ENCODE measurements at places on chromosomes 6 and 20.

GRCh38 chr6:27545271-27546046 is 72.6 kb upstream of the ZNF184 start:
- DNase-seq, result no peak

- no peak for DNase-seq
Measured at GRCh38 chr20:38209736-38210405, 44.8 kb upstream of the TGM2 start.

DNA sequence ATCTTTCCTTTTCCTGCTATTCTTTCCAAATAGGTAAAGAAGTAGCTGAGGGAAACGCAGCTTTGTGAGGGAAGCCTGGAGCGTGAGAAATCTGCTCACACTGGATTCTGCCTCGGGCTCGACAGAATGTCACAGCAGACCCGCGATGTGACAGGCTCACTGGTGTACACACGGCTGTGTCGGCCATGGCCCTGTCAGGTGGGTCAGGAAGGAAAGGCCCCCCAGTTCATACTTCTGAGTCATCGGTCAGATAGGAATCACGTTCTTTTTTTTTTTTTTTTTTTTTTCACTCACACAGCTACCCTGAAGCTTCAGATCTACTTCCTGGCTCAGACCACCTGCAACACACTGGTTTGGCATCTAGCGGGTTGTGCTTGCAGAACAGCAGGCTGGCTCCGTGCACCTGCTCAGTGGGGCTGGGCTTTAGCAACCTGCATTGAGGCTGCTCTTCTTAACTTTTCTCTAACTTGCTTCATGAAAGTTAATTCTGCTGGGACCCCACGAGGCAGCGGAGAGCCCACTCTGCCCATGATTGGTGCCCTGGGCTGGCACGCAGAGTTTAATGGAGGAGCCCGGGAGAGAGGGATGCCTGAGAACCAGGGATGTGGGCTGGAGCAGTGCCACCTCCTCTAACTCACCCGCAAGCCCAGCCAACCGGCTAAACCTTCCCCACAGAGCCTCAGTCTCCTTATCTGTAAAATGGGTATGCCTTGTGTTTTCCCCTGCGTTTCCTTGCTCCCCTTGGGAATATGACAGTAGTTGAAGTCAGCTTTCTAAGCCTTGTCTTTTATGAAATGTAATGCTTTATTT is 61.5 kb upstream of the FNDC1 start:
- no peak for DNase-seq

GRCh38 chr20:51961964-51962761 is 159.8 kb upstream of the SALL4 start:
- no peak for DNase-seq

- DNase-seq, result no peak
Measured at GRCh38 chr6:159945801-159946392, 23.0 kb upstream of the IGF2R start.

GRCh38 chr20:38152175-38152620 is 12.9 kb downstream of the TGM2 start:
- DNase-seq, result no peak

GRCh38 chr20:11686820-11687543 is 230.7 kb upstream of the BTBD3 start:
- DNase-seq, result no peak

- DNase-seq, result no peak
Measured at GRCh38 chr6:43869079-43869710, 99.2 kb downstream of the VEGFA start.

DNA sequence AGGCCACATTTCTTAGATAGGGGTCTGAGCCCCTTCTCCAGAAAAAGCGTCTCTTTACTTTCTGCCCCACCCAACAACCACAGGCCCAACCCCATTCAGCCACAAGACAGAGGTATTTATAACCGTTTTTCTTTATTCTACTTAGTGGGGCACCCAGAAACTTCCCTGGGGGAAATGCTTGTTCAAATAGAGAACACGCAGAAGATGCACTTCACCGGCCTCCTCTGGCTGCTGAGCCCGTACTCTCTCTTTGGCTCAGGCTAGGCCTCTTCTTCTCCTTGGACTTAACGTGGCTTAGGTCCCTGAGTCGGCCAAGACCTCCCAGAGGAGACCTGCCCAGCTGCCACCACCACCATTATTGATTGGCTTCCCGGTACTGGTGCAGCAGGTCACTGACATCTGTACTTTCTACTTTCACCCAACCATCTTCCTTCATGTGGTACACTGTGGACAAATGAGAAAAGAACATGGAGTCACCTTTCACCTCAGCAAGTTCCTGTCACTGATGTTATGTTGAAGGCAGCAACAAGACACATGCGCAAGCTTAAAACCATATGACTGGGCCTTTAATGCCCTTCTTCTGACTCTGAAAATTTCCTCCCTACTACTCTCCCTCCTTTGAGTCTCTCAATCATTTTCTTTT is 2.2 kb upstream of the TAP2 start:
- no peak for DNase-seq

DNA sequence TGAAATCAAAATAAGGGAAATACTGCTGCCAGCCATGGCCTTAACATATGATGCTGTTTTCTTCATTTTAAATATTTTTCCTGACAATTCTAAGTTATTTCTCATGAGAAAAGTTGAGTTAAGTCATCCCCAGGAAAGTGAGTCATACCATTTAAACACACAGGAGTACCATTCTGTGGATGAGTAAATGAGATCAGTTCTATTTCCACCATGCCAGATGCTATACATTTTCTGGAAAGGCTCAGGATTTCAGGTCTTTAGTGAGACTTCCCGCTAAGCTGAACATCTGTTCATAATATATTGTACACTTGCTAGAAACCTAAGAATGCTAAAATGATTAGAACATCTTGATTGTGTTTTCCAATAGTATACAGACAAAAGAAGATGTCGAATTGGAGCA is 256.2 kb upstream of the MANEA start:
- DNase-seq, result no peak

- no peak for DNase-seq
Measured at GRCh38 chr6:129215916-129216520, 333.1 kb downstream of the LAMA2 start.

- no peak for DNase-seq
Measured at GRCh38 chr6:88663801-88664200, 299.6 kb downstream of the RNGTT start.

- DNase-seq, result no peak
Measured at GRCh38 chr20:63015662-63016361, 9.0 kb upstream of the BHLHE23 start.

DNA sequence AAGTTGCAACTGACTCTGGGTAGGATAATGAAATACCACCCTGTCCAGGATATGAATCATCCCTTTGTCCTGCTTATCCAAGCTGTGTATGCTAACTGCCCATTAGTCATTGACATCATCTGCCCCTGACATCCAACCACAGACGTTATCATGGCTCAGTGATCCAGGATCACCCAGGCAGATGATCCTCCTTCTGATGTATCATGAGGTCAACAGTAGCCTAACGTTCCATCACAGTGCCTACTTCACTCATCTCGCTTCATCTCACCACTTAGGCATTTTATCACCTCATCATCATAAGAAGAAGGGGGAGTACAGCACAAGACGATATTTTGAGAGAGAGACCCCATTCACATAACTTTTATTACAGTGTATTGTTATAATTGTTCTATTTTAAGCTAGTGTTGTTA is 13.4 kb upstream of the BTN3A2 start:
- no peak for DNase-seq

DNA sequence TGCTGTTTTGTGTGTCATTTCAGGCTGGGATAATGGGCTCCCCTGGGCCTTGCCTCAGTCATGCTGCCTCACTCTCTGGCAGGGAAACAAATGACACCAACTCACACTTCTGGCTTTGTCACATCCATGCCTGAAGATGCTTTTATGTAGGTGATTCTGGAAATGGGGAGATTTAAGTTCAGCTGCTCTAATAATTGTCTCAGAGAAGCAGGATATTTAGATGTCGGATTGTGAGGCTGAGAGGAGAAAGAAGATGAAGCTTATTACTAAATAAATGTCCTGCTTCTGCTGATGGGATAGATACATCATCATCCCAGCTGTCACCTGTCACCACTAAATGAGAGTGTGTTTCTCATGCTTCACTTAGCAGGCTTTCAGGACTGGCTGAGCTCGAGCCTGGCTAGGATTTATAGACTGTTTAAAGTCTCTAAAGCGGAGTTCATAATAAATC is 480.2 kb upstream of the SPTLC3 start:
- DNase-seq, result no peak

DNA sequence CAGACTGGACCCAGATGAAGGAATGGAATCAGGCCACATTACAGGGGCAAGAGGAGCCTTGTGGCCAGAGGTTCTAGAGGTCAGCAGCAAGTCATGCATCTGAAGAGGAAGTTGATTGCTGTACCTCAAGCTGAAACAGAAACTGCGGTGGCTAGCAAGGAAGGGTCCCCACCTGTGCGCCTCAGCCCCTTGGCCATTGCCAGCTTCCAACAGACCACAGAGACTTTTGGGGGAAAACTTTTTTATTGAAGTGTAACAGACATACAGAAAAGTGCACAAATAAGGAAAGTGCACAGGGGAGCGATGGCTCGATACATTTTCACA is 26.8 kb upstream of the SLC9A8 start:
- DNase-seq, result peak; percentile 81

GRCh38 chr6:12421596-12421995 is 131.4 kb downstream of the EDN1 start:
- DNase-seq, result no peak

GRCh38 chr6:157276134-157276532 is 47.2 kb downstream of the TMEM242 start:
- no peak for DNase-seq

DNA sequence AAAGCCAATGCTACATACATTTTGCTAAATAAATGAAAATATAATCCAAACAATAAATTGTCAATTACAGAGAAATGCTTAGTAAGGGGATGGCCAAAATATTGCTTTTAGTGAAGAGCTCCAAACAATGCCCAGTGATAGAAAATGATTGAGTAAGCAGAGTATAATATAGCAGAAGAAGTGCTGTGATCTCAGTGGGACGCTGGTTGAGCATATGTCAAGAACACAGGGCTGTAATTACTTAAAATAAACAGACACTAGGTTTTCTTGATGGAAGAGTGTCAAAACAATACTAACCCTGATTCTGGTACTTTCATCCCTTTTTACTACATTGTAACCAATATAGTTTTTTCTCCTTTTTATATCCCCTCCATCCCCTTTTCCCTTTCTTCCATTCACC is 150.3 kb downstream of the GRIK2 start:
- DNase-seq, result no peak

DNA sequence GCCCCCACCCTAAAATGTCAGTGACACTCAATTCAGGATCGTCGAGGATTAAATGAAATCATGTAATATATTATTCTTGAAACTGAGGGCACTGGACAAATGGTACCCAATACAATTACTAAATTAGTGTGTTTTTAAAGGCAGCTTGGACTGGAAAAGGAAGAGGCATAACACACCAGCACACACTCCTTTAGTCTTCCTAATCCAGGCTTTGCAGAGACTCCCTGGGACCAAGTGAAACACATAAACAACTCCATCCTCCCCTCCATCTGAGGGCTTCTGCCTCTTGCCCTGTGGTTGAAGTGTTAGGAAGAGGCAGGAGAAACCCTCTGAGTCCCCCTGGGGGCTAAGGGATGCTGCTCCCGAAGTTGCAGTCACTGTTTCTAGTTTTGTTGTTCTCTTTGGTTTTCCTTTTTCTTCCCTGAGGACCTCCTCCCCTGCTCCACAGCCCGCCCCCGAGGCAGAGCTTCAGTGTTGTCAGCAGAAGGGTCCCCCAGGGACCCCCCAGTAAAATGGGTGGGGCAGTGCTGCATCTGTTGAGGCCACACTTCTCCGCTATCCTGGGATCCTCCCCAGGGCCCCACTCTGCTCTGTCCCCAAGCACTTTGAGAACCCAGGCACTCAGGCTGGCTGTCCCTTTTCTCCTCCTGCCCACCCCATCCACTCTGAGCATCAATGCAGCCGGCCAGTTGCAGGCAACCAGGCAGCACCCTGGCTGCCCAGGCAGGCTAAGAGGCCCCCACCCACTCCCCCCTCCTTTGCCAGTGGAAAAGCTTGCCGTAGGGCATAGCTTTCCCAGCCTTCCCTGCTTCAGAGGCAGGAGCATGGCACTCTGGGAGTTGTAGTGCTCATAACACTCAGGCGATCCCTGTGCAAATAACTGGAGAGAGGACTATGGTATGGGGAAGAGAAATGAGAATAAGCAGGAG is 5.9 kb downstream of the TMEM63B start:
- peak; percentile 19 for DNase-seq

- DNase-seq, result no peak
Measured at GRCh38 chr20:59074456-59074855, 31.9 kb upstream of the PRELID3B start.
